HT-29 (cell line): ENCODE measurements at places on chromosomes 3 and 15. TPM values are rescaled to one million over a fixed set of nuclear protein-coding genes. Genes with fewer than 3 reads are reported as not detected.

Gene TMF1
- 8.5 and 9.9 TPM in 2 replicates for total RNA-seq

Gene CACNA2D3
- total RNA-seq = not detected in 2 replicates

Gene ALDH1L1
- 4.9 and 7.4 TPM in 2 replicates for total RNA-seq

Gene CADPS
- total RNA-seq = 0.05 and 0.13 TPM in 2 replicates

Gene ZNF639
- 28.9 and 39.4 TPM in 2 replicates for total RNA-seq

Gene TRPM1
- total RNA-seq = not detected in 2 replicates

Gene POMGNT2
- total RNA-seq = 17.2 and 18.0 TPM in 2 replicates

Gene LRRC34
- total RNA-seq = 0.81 and 4.2 TPM in 2 replicates

Gene ASB14
- not detected in 2 replicates for total RNA-seq

Gene TRIM42
- not detected in 2 replicates for total RNA-seq

Gene RBP2
- not detected in 2 replicates for total RNA-seq

Gene WDR72
- 1.0 and 1.1 TPM in 2 replicates for total RNA-seq

Gene SPESP1
- not detected in 2 replicates for total RNA-seq

Gene NOX5
- not detected in 2 replicates for total RNA-seq

Gene C3orf62
- 1.3 and 3.8 TPM in 2 replicates for total RNA-seq

Gene DYNLT2B
- 11.1 and 15.5 TPM in 2 replicates for total RNA-seq

Gene CYP11A1
- total RNA-seq = not detected in 2 replicates

Gene GP5
- 0.08 TPM in 1 of 2 replicates, not detected in the other for total RNA-seq

Gene RARRES1
- 79.2 and 102 TPM in 2 replicates for total RNA-seq

Gene GANC
- 3.3 and 5.8 TPM in 2 replicates for total RNA-seq

Gene CELSR3
- 9.9 and 12.5 TPM in 2 replicates for total RNA-seq

Gene EBLN2
- total RNA-seq = 2.7 and 3.6 TPM in 2 replicates

Gene RGMA
- not detected in 2 replicates for total RNA-seq

Gene ATG7
- 11.4 and 17.4 TPM in 2 replicates for total RNA-seq

Gene ROBO2
- 0.55 and 2.8 TPM in 2 replicates for total RNA-seq
